ENCODE measurements at places on chromosomes 2 and 18. TPM values are rescaled to one million over a fixed set of nuclear protein-coding genes. Genes with fewer than 3 reads are reported as not detected.

Gene IHH
- total RNA-seq = 31.0 TPM

Gene MGAT5
- total RNA-seq = 75.5 TPM

- no peak for DNase-seq
Measured at GRCh38 chr2:128714851-128715312, 396.2 kb upstream of the HS6ST1 start.

GRCh38 chr2:171307560-171307959, 126.2 kb downstream of the METTL8 start:
- DNase-seq = no peak

DNA sequence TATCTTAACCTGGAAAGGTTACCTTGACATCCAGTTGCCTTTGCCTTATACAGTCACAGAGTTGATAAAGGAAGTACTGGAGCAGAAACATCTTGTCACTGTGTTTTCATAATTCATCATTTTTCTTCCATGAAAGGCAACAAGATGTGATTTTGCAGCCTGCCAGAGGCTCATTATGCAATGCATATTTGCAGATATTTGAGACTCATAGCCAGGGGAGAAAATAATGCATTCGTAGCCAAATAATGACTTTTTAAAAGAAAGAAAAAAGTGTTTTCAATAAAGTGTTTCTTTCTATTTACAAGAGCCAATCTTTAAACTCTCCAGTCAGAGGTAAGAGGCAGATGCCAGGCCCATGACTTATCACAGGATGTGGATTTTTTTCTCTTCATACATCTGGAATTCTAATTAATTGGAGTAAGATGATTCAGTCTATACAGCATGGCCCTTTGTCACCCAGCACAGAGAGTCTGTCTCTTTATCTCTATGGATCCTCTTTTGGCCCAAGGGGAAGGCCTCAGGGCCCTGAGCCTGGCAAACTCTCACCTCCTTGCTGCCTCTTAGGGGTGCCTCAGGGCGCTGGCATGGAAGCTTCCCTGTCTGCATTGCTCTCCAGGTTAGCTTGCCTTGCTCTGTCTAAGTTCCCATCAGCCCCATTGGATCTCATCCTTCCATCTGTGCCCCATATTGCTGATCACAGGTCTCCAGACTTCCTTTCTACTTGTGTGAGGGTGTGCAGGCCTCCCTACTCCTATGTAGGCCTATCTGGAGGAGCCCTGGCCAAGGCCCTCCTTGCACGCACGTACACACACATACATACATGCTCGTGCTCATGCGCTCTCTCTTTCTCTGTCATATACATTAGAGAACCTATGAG, 247.7 kb downstream of the TPGS2 start:
- no peak for DNase-seq

Measured in mucosa of descending colon (tissue), 3 donors.